Hematopoietic multipotent progenitor cell treated with erythropoietin and hydrocortisone succinate and interleukin-3 and kit ligand, for 17 days (in vitro differentiated cells): ENCODE measurements at places on chromosomes 6 and 20.

- DNase-seq: no peak
Observed at GRCh38 chr6:37396571-37397180, 36.3 kb upstream of the CMTR1 start.

DNA sequence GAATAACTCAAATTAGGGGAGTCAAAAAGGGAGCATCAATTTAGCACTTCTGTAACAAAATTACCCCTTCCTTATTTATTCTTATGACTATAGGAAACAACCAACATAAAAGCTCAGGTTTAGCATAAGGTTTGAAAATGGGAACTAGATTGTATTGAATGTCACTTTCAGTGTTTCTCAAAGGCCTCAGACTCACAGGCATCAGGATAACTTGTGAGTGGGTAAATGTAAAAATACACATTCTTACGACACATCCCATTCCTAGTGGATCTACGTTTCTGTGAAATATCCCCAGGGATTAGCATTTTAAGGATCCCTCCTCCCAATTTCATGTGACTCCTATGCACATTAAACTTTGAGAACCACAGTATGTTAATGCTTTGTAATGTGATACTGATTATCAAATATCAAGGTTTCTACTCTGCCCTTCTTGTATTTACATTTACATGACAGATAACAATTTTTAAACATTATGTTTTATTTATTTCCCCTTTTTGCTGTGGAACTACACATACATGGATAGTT lies 114.8 kb downstream of the HS3ST5 start:
- no peak for DNase-seq

GRCh38 chr6:109762769-109763441 lies 71.8 kb downstream of the FIG4 start:
- DNase-seq: no peak

- no peak for DNase-seq
Observed at GRCh38 chr6:122998403-122998975, 2.5 kb downstream of the CLVS2 start.

GRCh38 chr6:21279619-21280018 lies 313.9 kb upstream of the SOX4 start:
- no peak for DNase-seq

DNA sequence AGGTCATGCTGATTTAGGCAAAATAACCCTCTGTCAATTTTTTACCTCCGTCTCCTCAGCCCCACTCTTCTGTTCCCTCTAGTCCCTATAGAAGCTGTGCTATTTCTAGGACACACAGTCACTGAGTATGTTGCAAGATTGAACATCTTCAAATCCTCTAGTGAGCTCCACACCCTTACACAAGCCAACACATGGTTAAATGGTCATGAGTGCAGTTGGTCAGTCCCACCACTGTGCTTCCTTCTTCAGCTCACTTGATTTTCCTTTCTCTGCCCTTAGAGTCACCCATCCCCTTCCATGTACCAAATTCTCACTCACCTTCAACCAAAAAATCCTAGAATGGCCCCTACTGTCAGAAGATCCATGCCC lies 48.2 kb upstream of the F13A1 start:
- no peak for DNase-seq

DNA sequence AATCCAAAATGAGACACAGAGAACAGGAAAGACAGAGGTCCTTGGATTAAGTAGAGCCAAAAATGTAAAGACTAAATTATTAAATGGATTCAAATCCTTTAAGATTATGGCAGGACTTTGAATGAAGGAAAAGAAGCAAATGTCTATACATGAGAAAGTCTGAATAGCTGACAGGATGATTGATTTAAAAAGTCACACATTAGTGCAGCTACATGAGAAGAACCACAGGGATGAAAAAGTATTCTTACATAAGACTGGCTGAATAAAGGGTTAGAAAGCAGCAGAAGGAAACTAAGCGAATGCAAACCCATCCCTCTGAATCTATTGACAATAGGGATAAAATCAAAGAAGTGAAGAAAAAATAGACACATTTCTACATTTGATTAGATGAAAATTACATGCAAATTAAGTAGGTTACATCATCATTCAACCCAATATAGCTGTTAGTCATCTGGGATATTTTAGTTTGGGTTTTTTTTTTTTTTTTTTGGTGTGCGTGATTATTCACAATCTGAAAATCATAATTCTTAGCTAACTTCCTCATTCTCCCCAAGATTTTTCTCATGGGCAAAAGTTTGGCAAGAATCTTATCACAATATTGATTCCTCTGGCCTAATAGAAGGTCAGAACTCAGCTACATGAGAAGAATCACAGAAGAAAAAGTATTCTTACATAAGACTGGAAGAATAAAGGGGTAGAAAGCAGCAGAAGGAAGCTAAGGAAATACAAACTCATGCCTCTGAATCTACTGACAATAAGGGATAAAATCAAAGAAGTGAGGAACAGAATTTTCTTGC lies 845.4 kb downstream of the HACE1 start:
- no peak for DNase-seq

- no peak for DNase-seq
Observed at GRCh38 chr20:44790638-44791393, 19.5 kb downstream of the RIMS4 start.

- DNase-seq: no peak
Observed at GRCh38 chr6:89180971-89181370, 35.1 kb downstream of the PM20D2 start.

DNA sequence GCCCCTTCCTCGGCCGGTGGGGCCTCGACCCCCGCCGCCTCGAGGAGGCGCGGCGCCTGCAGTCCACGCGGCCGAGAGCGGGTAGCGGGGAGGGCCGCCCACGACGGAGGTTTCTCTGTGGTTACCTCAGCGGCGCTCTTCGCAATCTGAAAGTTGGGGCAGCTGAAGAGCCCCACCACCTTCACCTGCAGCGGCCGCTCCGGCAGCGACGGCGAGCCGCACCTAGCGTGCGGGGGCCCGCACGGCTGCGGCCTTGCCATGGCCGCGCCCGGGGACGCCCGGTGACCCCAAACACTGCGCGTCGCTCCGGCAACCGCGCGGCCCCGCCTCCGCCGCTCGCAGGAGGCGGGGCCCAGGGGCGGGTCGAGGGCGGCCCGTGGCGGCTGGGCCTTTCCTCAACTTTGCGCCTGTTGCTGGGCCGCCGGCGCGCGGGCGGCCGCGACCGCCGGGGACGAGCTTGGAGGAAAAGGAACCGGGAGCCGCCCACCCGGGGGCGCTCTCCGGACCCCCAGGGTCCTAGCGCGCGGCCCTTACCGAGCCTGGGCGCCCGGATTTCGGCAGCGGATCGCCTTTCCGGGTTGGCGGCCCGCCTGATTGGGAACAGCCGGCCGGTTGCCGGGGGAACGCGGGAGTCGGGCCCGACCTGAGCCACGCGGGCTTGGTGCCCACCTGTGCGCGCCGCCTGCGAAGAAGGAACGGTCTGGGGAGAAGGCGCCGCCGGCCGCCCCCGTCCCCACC lies at the start of the genes PPIL6 and SMPD2:
PPIL6 (minus strand) TSS at position 298 of the 738 bp plus-strand sequence; CDS start at position 260, 38 bp downstream.
SMPD2 (plus strand) TSS at position 394 of the 738 bp plus-strand sequence. CDS start 398 bp downstream, outside the sequence.
- peak; percentile 87 for DNase-seq

DNA sequence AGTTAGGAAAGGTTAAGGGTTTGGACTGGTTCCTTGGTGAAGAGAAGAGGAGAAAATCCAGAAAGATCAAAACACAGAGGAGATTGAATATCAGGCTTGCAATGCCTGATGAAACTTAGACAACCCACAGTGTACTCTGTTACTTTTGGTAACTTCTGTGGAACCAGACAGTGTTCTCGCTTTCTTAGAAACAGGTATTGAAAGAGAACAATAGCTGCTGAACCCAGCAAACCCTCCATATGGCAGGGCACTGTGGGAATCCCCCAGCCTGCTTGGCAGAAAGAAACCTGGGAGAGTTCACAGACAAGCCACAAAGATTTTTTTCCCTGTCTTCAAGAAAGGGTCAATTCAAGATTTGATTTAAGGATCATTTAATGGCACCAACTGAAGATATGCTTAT lies 342.8 kb downstream of the FOXA2 start:
- no peak for DNase-seq

DNA sequence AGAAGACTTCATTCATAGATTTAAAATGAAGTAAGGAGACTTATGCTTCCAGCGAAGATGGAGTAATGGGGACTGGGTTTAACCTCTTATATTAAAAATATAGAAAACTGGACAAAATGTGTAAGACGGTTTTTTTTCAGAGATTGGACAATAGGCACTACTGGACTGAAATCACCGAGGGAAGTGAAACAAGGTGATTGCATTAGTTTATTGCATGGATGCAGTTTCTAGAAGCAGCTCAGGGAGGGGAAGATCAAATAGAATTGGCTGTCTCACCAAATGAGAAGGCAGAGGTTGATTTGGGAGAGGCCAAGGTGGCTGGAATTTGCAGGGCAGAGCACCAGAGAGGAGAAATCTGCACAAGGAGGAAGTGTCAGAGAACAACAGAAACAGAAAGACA lies 162.6 kb downstream of the DNAH8 start:
- DNase-seq: no peak

DNA sequence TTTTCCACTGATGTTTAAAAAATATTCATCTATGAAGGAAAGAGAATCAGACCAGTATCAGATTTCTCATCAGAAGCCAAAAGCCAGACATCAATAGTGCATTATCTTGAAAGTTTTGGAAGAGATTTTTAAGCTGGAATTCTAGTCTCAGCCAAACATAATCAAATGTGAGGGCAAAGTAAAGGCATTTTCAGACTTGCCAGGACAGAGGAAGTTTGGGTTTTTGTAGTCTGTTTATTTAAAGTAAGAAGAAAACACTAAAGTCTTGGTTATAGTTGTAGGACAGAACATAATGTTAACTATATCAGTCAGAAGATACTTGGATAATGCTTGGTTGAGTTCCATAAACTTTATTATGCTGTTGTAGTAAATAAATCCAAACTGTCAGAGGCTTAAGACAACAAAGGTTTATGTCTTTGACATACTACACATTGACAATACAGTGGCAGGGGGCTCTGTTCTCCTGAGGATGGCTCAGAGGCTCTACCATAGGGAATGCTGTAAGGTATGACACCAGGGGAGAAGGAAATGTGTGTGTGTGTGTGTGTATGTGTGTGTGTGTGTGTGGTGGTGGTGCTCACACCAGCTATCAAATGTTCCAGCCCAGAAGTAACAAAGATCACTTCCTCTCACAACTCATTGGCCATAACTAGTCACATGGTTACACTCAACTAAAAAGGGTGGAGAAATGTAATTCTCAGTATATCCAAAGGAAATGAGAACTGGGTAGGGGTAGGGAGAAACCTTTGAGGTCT lies 26.7 kb upstream of the YWHAB start:
- no peak for DNase-seq

DNA sequence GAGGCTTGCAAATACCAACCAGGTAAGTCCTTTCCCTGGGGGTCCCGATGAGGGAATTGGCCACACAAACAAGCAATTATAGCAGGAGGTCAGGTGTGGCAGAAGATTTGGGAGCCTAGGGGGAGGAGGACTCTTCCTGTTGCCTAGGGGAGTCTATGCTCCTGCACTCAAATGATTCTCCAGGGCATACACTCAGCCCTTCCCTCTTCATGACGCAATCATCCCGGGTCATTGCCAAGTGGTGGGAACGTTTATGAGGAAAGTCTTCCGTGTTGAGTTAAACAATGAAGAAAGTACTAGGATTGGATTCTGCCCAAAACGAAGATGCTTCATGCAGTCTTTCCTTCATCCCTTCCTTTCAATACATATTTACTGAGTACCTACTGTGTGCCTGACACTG lies 186.5 kb upstream of the TSHZ2 start:
- DNase-seq: no peak

GRCh38 chr6:35491558-35492257 lies 5.2 kb downstream of the TEAD3 start:
- no peak for DNase-seq

DNA sequence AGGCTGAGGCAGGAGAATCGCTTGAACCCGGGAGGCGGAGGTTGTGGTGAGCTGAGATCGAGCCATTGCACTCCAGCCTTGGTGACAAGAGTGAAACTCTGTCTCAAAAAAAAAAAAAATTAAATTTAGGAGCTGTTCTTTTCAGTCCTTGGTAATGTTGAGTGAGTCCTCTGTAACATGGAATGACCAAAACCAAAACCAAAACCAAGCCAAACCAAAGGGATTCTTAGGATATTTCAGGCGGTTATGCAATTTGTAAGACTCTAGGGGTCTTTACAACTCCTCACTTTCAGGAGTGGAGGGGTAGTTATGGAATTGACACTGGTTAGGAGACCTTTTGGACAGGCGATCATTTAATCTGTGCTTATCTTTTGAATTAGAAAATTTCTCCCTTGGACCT lies 15.8 kb downstream of the TIAM2 start:
- DNase-seq: no peak

DNA sequence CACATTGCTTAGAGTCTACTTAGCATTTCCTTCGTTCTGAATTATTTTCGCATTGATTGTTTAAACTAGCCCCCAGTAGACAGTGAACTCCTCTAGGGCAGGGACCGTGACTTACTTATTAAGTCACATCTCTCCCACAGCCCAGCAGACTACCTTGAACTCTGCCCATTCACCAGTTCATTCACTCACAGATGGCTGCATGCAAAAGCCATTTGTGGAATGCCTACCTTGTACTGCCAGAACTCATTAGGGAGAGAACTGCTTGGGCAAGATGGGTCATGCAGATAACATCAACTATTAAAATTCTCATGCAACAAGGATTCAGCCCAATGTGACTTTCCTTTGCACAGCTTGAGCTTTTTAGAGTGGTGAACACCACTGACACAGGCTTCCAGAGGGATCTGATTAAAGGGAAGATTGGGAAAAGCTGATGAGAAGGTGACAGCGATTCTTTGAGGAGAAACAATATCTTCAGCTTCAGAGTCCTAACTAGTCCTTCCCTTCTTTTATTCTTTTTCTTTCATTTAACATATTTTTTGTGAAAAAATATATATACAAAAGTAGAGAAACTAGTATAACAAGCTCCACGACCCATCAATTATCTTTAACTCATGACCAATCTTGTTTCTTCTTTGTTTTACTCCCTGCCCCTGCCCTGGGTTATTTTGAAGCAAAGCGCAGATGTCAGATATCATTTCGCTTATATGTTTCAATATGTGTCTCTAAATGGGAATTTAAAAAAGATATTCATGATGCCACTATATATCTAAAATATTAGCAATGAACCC lies 273.9 kb downstream of the CDC5L start:
- no peak for DNase-seq

GRCh38 chr6:44052419-44053023 lies 74.7 kb downstream of the MRPL14 start:
- no peak for DNase-seq

DNA sequence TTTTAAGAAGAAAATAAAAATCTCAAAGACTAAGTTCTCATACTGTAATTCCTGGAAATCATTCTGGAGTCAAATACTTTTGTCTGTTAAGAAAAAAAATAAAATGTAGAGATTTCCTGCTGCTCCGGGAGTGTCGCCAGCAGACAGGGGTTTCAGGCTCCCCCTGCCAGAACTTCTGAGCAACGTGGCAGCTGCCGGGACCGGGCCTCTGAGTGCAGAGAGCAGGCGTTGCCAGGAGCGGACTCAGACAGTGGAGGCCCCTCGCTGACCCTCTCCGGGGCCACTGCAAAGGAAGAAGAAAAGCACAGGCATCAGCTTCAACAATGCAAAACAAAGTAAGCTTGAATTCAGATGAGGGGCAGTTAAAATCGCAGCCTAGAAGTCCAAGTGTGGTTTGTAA lies 95.5 kb downstream of the THBS2 start:
- DNase-seq: no peak

- no peak for DNase-seq
Observed at GRCh38 chr6:33543116-33543515, 37.0 kb downstream of the BAK1 start.

- no peak for DNase-seq
Observed at GRCh38 chr20:13302647-13303450, 81.8 kb downstream of the ISM1 start.

GRCh38 chr20:22833851-22834250 lies 201.3 kb upstream of the SSTR4 start:
- DNase-seq: peak; percentile 33

- no peak for DNase-seq
Observed at GRCh38 chr6:46015119-46015968, at the start of gene CLIC5. Gene CLIC5, minus strand, starts transcription at chr6:46015860. Its CDS starts 318 bp downstream, at chr6:46015542.
